ENCODE measurements at places on chromosomes 5 and 9.

DNA sequence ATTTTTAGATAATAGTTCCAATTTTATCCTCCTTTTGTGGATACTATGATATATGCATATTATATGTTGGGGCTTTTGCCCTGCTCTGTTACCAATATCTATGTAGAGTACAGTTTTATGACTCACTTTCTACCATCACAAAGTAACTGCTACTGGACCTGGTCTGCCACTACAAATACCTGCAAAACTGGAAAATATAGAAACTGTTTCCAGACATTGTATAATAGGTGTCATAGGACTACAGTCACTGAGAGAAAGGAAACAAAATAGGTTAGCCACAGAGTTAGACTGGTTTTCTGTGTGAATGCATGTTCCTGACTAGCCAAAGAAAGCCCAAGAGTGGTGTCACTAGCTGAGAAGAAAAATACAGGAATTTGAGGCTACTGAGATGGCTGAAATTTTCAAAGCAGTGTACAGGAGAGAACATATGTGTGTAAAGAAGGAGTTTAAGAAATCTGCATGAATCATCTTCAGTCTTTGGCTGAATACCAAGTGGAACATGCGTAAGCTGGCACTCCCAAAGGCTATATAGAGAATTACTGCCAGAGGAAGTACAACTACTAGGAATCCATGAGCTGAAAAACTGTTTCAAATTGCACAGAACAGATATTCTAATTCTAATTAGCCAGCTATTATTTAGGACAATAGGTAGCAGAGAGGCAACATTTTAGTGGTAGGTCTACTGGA is 29.0 kb upstream of the FAM174A start:
- no peak for DNase-seq

GRCh38 chr5:126975796-126976195 is 54.6 kb downstream of the MARCHF3 start:
- DNase-seq: no peak

DNA sequence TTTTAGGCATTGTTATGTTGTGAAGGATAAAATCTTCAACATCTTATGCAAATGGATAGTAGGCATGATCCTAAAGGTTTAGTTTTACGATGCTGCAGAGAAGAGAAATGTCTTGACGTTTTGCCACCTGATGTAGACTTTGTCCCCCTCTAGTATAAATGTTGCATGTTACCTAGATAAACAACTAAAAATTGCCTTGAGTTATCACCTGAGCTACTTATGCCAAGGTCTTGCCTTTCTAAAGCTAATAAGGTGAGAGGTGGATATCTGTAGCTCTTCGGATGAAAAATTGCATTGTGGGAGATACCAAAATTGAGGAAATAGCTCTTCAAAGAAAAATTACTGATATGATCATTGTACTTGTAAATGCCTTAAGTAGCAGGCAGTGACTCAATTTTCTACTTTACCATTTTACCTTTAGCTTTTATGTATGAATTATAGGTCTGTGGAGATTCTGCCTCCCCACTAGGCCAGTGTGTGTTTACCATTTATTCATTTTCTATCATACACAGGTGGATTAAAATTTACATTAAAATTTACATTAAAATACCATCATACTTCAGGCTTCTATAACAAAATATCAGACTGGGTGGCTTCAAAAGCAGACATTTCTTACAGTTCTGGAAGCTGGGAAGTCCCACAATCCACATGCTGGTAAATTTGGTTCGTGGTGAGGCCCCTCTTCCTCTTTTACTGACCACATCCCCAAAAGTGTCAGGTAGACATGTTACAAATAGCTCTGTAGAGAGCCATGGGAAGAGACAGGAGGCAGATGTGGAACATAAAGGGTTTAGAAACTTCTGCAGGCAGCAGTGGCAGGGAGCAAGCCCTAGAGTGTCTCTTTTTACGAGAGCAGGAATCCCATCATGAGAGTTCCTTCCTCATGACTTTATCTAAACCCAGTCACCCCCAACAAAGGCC is 100.7 kb upstream of the ERBIN start:
- no peak for DNase-seq

DNA sequence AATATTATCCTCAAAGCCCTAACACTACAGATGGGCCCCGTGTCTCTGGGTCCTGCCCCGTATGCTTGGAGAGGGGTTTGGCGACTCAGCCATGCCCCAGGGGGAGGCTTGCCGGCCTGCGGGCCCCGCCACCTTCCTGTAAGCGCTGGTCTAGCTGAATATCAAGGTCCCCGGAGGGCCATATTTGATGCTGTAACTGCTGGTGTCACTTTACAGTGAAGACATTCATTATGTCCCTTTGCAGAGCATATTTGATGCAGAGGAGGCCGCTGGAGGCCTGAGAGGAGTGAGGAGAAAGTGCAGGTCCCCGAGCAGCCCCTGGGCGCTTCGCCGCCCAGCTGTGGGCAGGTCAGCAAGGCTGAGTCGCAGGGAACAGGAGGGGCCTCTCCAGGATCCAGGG is 16.8 kb downstream of the IRX4 start:
- DNase-seq: no peak

- DNase-seq: no peak
These were observed 27.4 kb downstream of the CENPK start for GRCh38 chr5:65535529-65535987.

DNA sequence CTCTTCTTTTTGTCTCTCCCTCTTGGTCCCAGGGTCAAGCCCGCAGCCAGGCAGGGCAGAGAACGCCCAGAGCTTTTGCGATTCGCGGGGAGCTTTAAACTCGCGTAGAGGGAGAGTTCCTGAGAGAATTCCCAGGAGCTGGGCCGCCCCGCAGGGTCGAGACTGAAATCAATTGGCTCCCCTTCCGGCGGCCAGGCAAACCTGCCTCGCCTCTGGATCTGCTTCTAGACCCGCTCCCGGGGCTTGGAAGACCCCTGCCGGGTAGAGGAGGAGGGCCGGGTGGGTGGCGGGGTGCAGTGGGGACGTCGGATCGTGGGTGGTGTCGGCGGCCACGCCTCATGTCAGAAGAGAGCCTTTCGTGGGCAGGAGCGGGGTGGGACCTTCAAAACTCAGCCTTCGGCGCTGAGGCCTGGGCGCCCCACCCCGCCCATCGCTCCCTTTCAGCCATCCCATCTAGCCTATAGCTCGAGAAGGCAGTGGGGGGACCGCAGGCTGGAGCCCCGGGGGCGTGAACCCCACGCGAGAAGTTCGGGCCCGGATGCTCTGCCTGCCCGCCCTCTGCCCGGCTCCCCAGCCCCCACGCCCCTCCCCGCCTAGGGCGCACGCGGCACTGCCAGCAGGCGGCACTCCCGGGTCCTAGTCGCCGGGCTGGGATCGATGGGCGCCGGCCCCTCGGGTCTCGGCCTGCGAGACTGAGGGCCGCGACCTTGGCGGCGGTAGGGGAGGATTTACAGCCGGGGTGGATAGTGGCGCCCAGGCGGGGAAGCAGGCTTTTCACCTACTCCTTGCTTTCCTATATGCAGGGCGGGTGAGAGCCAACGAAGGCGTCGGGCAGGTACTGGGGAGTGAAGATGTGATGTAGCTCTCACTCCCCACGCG is 6.1 kb downstream of the PRDM6 start:
- no peak for DNase-seq

DNA sequence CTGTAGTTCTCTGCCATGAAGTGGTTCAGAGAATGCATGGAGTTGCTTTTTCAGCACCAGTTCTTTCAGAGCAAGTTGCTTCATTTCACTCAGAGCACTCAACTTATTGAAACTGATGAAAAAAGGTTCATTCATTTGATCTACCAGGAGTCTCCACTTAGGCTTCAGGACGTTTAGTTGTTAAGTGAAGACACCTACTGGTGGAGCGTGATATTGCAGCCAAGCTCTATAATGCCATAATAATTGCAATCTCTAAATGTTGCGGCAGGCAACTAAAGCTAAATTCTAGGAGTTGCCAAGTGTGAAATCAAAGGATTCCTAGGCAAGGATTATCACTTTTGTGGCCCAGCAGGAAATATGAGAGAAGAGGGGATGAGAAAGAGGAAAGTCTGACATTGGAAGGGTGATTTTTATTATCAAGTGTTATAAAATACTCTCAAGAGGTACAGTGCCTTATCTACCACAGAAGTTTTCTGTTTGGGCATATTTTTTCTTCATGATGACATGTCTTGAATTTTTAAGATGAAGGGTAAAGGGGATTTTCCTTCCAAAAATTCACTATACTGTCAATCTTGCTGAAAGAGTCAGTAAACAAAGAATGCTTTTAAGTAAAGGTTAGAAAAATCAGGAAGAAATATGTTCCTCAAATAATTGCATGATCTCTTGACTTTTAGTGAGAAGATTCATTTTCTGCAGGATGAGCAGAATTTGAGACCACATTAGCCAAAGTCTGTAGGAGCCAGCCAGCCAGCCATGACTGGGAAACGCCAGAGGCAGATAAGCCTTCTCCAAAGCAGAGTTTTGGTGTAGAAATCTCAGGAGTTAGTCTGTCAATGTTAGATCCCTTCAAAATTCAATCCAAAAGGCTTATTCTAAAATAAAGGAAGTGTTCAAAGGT is 83.4 kb downstream of the SH3PXD2B start:
- no peak for DNase-seq

GRCh38 chr9:135404451-135405144 is 75.0 kb upstream of the PPP1R26 start:
- DNase-seq: no peak

GRCh38 chr9:83933790-83934189 is 12.6 kb upstream of the KIF27 start:
- no peak for DNase-seq

GRCh38 chr5:126383776-126384175 is 39.4 kb upstream of the GRAMD2B start:
- no peak for DNase-seq

DNA sequence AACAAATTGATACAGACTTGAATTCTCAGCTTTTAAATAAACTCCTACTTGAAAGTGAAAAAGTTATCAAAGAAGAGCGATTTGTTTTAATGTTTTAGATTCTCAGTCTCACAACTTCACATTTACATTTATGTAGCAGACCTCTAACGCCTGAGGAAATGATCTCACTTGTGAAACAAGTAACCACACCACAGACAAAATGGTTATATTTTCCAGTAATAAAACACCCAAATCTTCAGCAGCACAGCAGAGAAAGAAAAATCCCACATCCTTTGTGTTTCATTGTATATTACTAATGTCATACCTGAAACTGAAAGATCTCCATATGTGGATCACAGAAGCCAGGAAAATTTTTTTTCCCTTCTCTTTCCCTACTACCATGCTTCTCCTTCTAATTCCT is 29.8 kb upstream of the GZMA start:
- no peak for DNase-seq

GRCh38 chr9:73178044-73178443 is 26.4 kb downstream of the ANXA1 start:
- DNase-seq: no peak

- DNase-seq: no peak
These were observed 385.0 kb downstream of the EFNA5 start for GRCh38 chr5:107285772-107286171.

DNA sequence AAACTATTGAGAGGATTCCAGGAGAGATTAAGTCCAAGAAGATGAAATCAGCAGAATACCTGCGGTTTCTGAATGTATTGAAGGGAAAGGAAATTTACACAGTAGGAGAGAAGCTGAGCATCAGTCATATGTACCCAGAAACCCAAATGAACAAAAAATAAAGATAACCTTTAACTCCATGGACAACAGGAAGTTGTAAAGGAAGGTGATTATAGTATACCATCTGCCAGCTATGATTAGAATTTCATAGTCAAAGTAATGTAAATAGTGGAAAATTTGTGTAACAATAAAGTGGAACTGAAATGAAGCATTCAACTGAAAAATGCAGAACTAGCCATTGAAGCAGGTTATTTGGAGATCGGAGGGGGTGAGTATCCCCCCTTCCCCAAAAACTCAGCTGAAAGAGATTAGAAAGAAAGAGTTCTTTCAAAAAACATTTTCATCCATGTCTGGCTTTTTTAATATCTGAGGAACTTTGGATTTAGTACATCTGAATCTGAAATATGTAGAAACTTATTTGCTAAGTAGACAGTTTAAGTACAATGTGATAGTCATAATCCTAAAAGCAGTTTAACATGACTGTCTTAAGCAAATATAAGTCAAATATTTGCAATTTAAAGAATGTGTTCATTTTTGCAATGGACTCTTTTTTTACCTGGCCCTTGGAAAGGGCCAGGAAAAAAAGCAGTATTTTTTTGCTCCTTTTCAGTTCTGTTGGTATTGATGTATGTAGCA is 58.4 kb downstream of the APC start:
- DNase-seq: no peak

DNA sequence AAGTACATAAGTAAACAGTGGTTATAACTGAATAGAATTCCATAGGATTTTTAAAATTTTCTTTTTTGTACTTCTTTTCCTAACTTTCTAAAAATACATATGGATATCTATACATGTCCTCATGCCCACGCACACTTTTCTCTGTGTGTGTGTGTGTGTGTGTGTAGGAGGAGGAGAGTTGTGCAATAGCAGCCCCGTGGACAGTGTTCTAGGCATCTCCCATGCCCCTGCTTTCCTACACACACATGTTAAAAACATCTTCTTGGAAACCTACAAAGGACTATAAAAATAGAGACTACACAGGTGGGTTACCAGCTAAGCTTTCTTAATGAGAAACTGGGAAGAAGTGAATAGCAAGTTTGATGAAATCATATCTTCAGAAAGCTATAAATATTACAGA is 19.8 kb upstream of the HEXB start:
- no peak for DNase-seq

GRCh38 chr9:113436728-113437515 is 26.4 kb downstream of the C9orf43 start:
- DNase-seq: no peak

GRCh38 chr5:55920784-55921183 is 69.6 kb downstream of the IL31RA start:
- DNase-seq: no peak

- DNase-seq: no peak
These were observed 203.8 kb upstream of the RAI14 start for GRCh38 chr5:34452170-34452828.

GRCh38 chr5:132905938-132906337 is 32.5 kb downstream of the LEAP2 start:
- no peak for DNase-seq

- DNase-seq: no peak
These were observed 21.5 kb upstream of the RALGPS1 start for GRCh38 chr9:126893079-126893478.

DNA sequence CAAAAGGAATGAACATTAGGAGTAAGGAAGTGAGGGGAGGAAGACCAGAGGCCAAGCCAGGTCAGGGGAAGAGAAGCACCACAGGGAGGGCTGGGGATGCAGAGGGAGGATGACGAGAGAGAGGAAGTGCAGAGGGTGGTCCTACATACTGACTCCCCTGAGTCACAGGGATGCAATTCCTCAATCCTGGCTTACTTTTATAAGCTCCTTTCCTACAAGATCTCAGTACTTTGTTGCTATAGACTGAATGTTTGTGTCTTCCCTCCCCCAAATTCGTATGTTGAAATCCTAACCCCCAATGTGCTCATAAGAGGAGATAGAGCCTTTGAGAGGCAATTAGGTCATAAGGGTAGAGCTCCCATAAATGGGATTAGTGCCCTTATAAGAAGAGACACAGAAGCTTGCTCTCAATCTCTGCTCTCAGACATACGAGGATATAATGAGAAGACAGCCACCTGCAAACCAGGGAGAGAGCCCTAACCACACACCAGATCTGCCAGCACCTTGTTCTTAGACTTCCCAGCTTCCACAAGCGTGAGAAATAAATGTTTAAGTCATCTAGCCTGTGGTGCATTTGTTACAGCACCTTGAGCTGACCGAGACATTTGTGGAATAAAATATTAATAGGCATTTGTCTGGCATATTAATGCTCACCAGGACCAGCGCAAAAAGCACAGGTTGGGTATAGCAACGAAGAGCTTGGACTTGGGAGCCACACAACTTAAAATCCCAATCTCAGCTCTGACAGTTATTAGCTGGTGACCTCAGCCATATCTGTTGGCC is 33.4 kb downstream of the GCNT4 start:
- DNase-seq: no peak
